ENCODE measurements at places on chromosomes 13 and 19.

DNA sequence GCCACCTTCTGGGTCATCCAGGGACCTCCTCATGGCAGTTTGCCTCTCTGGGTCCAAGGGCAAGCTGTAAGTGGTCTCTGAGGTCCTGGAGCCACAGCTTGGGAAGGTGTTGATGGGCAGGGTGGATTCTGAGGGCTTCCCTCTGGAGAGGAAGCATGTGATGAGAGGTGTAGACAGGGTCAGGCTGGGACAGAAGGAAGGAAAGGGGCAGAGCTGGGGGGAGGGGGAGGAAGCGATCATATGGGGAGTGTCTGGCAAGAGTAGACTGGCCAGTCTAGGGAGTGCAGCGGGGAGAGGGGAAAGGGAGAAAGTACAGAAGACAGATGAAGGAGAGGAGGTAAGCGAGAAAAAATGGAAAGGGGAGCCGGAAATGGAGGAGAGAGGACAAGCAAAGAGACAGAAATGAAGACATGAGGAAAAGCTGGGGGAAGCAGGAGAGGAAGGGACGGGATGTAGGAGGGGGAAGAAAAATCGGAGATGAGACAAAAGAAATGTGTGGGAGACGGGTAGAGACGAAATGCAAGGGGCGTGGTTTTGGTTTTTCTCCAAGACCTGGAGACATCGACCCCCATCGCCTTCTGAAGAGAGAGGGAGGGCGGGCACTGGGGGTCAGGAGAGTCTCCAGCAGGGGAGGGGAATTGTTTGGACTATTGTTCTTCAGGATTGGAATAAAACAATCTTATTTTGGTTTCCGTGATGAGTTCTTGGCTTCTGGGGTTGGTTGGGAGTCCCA lies 26.6 kb downstream of the ZSWIM9 start:
- DNase-seq: peak; percentile 21

DNA sequence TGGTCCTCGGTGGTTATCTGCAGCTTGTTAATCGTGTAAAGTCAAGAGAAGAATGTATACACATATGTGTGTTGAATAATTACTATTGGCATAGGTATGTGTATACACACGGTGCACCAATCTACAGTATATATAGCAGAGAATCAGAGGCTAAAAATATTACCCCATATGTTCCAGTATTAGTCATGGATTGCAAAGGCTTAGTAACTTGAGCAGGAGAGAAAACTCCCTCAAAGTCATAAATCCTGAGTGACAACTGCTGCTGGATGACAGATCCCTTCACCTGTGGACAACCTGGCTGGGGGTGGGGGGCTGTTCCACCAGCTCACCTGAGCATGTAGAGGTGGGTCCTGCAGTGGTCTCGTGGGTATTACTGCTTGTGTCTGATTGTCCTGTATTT lies 185.0 kb downstream of the ZNF536 start:
- DNase-seq: no peak

DNA sequence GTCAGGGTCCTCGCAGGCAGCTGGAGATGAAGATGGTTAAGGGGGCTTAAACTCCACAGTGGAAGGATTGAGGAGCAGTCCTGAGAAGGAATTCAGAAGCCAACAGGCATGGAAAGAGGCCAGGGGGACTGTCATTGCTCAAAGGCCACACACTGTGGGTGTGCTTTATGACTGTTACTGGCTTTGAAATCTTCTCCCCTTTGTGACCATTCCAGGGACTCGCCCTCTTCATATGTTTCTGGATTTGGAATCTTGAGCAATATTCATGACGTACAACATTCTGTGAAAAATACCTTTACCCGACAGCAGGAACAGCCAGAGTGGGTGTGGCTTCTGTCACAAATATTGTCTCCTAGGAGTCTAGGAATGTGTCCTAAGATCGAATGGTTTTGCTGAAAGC lies 16.6 kb downstream of the CEACAM7 start:
- no peak for DNase-seq

DNA sequence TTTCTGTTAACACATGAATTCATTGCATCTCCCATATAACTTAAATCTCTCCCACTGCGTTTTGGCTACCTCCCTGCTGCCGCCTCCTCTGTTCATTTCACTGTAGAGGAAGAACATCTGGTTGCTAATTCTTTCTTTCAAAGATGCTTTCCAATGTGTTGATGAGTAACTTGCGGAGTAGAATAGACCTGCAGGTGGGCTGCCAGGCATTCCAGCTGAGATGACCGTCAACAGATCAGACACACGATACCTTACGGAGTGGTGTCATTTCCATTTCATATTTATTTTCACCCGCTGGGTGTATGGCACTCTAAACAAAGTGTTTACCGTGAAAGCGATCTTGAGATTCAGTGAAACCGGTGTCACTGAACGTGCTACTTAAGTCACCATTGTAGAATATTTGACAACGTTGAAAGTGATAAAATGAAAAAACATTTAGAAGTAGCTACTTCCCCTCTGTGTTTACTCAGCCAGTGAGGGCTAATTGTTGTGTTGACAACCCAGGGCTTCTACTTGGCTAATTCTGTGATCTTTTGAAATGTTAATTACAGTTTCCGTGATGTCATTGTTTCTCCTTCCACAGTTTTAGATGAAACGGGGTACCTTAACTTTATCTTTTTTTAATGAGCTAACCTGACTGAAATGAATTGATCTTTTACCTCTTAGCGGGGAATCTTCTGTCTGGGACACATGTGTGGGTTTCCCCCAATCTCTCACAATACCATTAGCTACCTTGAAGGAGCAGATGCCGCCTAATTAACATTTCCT lies 228.5 kb upstream of the ARGLU1 start:
- no peak for DNase-seq

- DNase-seq: peak; percentile 79
These were observed 20.2 kb upstream of the ERVV-1 start for GRCh38 chr19:52993342-52994178.

DNA sequence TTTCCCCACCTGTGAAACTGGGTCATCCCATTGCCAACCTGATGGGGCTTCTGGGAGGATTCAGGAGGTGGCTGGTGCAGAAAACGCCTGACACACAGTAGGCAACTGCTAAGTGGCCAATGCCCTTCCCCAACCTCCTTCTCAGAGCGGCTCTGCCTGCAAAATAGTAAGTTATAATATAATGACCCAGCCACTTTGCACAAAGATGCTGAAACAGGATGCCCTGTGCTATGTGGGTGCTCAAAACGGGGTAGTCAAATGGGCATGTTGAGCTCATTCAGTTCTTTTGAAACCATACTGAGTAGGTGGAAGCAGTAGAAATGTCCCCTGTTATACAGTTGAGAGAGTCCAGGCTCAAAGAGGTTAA lies 507 bp downstream of the MARCHF2 start:
- DNase-seq: no peak

GRCh38 chr19:18684642-18684993 lies 1.1 kb downstream of the CRTC1 start:
- no peak for DNase-seq

- DNase-seq: no peak
These were observed 20.5 kb downstream of the ATP4B start for GRCh38 chr13:113637262-113638160.

All from NCI-H2227 treated with DMSO at 0.1 percent for 48 hours (cell line).